ENCODE measurements at places on chromosomes 11 and 22.

DNA sequence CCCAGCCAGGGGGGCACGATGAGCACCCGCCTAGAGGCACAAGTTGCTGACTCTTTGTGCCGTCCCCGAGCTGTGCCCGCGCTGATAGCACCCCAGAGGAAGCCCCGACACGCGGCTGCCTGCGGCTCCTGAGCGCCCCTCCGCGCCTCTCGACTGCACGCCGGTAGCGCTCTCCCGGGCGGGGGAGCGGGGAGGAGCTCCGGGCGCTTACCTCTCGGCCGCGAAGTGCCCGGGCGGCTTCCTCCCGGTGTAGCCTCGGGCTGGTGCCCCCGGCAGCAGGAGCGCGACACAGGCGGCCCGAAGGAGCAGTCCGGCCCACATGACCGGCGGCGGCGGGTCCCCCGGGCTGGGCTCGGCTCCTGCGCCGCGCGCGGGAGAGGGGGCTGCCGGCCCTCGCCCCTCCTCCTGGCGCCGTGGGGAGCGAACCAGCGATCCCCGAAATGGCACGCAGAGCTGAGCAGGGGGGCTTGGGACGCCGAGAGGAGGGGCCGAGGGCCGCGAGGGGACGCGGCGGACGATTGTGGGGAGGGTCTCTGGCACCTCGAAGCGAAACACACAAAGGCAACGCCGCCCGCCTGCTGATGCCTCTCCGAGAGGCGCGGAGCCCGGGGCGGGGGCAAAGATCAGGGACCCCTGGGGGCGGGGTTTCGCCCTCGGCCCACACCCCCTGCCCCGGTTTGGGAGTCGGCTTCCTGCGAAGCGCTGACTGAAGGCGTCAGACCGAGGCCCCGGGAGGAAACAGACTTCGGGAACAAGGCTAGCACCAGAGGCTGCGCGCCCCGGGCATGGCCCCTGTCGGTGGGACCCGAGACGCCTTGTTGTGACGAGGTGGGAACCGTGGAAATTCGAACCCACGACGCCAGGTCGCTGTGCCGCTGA, at the start of gene VWCE:
Gene VWCE, minus strand, starts transcription at position 600 of the 879 bp plus-strand sequence. Its CDS starts 279 bp downstream, at position 321.
- peak; percentile 60 for DNase-seq

DNA sequence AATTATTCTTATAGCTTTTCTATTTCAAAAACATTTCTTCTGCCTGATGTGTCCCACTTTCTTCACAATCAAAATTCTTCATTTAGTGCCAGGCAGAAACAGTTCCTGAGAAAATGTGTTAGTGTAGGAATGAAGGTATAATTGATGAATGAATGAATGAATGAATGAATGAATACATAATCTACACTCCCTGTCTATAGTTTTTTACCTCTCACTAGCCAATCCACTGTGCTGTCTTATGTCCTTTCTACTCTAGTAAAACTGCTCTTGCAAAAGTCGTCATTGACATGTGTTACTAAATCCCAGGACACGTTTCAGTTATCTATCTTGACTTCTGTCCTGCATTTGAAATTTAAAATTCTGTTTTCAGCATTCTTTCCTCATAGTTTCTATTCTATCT, 42.9 kb downstream of the CHORDC1 start:
- no peak for DNase-seq

- DNase-seq = no peak
These were observed 651.3 kb upstream of the KIRREL3 start for GRCh38 chr11:127651888-127652221.

GRCh38 chr11:22130462-22131053, 62.3 kb upstream of the ANO5 start:
- DNase-seq = no peak

GRCh38 chr11:119147604-119148333, 1.1 kb upstream of the ABCG4 start:
- no peak for DNase-seq

DNA sequence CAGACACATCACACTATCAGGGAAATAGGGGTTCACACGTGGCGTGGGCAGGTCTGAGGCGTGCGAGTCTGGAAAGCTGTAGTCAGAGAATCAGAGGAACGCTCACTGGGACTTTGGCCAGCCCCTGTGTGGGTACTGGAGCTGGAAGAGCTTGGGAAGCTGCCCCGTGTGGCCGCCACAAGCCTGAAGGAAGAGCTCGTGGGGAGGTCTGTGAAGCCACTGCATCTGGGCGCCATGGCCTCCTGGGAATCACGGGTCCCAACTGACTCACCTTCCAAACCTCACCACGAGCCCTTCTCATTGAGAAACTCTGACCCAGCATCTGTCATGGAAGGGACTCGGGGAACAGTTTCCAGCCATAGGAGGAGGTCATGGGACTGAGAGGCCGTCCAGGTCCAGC, 5.9 kb upstream of the MRGPRF start:
- no peak for DNase-seq

- peak; percentile 94 for DNase-seq
These were observed 79.8 kb upstream of the NCAM1 start for GRCh38 chr11:112881461-112881860.

- no peak for DNase-seq
These were observed 17.2 kb upstream of the PARVG start for GRCh38 chr22:44163536-44163935.

DNA sequence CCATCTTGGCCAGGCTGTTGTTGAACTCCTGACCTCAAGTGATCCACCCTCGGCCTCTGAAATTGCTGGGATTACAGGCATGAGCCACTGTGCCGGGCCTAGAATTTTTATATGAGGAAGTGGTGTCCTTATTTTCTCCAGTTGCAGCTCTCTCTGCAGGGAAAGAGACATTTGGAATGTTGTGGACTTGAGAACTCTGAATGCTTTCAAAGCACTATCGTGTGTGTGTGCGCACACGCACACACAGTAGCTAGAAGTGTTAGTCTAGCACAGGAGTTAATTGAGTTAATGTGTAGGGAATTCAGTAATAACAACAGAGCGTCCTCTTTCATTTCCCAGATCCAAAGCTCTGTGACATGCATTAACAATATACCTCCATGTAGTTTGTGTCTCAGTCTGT, 164.0 kb upstream of the RASSF10 start:
- DNase-seq = no peak

Data from BE2C (cell line).